ENCODE measurements at places on chromosomes 1 and 21. TPM values are rescaled to one million over a fixed set of nuclear protein-coding genes. Genes with fewer than 3 reads are reported as not detected.
A peak's percentile ranks its signal among the peaks of the same experiment; 100 is the strongest.

- no peak for DNase-seq
- no peaks in the 10 kb centered on the region for H3K27me3 ChIP-seq
- no peaks in the 10 kb centered on the region for H3K4me1 ChIP-seq
These were observed 118.7 kb downstream of the ZP4 start for GRCh38 chr1:237772009-237772408.

DNA sequence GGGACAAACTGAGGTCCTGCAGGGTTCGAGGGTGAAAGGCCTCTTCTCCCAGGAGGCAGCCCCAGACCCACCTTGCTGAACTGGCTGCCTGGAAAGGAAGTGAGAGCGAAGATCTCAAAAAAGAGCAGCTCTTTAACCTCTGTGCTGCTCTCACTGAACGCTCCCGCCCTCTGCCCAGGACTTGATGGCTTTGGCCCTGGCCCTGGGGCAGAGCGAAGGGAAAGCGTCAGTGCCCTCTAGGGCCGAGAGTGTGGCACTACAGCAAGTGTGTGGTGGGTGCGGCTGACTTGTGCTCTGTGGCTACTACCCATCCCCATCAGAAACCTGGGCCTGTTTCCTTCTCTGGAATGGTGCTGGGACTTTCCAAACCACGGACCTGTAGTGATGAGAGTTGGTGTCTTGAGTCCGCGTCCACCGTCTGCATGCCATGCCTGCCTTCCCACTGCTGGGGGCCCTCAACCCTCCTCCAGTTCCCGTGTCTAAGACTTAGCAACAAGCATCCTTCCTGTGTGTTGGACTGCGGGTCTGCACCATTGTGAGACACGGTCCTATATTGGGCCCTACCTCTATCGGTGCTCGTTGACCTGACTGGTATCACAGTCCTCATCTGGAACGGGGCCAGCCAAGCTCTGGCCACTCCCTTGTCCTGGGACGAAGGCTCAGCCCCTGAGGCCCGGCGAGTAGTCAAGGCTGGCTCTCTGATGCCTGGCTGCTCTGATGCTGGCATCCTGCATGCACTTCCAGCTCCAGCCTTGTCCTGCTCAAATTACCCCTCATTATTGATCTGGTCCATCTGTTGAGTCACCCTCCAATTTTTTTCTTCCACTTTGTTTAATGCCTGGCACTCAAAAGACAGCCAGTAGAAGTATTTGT, 180.3 kb downstream of the DISC1 start:
- no peaks in the 10 kb centered on the region for H3K36me3 ChIP-seq
- H3K27me3 ChIP-seq, result no peaks in the 10 kb centered on the region
- H3K27ac ChIP-seq, result no peak overlapping the region
- H3K4me1 ChIP-seq, result no peaks in the 10 kb centered on the region
- no peak for DNase-seq
- H3K4me3 ChIP-seq, result no peak overlapping the region

- peaks cover 42% of the 10 kb centered on the region for H3K36me3 ChIP-seq
- H3K27me3 ChIP-seq, result no peaks in the 10 kb centered on the region
These were observed 4.5 kb downstream of the ZC3H12A start for GRCh38 chr1:37478890-37479254.

GRCh38 chr1:30311749-30312148, 411.6 kb downstream of the MATN1 start:
- DNase-seq, result no peak
- H3K4me1 ChIP-seq, result no peaks in the 10 kb centered on the region
- H3K27ac ChIP-seq, result no peak overlapping the region

- no peaks in the 10 kb centered on the region for H3K27me3 ChIP-seq
- H3K4me3 ChIP-seq, result no peak overlapping the region
- no peak for DNase-seq
- no peaks in the 10 kb centered on the region for H3K36me3 ChIP-seq
- no peak overlapping the region for H3K27ac ChIP-seq
- H3K4me1 ChIP-seq, result no peaks in the 10 kb centered on the region
These were observed 7.3 kb downstream of the NPR1 start for GRCh38 chr1:153685544-153686340.

DNA sequence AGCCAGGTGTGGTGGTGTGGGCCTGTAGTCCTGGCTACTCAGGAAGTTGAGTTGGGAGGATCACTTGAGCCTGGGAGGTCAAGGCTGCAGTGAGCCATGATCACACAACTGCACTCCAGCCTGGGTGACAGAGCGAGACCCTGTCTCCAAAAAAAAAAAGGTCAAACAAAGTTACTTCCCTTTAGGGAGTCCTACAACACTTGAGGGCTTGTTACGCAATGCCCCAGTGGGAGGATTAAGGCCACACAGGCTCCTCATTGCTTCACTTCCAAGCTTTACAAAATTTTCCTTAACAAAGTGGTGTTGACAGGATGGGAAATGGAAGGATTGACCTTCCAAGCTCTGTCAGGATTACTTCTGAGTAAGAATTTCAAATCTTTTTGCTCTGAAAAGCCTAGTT, 6.2 kb upstream of the EXTL1 start:
- H3K27me3 ChIP-seq, result no peaks in the 10 kb centered on the region
- no peak overlapping the region for H3K4me3 ChIP-seq
- no peak overlapping the region for H3K27ac ChIP-seq
- no peak for DNase-seq

DNA sequence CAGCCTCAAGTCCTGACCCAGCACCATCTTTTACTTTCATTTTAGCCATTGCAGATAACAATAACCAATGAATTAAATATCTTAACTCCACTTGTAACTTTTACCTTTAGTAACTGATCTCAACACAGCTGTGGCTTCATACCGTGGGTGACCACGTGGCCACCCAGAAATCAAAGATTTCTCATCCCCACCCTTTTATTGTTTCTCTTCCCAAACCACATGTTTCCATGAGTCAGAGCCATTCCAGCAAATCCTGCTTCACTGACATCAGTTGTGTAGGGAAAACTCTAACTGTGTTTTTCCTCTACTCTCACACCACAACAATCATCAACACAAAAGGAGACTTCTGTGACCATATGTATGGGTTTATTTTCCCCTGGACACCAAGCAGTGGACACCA, 25.1 kb upstream of the BRDT start:
- DNase-seq, result no peak
- H3K4me3 ChIP-seq, result no peak overlapping the region
- no peaks in the 10 kb centered on the region for H3K4me1 ChIP-seq
- no peaks in the 10 kb centered on the region for H3K36me3 ChIP-seq

DNA sequence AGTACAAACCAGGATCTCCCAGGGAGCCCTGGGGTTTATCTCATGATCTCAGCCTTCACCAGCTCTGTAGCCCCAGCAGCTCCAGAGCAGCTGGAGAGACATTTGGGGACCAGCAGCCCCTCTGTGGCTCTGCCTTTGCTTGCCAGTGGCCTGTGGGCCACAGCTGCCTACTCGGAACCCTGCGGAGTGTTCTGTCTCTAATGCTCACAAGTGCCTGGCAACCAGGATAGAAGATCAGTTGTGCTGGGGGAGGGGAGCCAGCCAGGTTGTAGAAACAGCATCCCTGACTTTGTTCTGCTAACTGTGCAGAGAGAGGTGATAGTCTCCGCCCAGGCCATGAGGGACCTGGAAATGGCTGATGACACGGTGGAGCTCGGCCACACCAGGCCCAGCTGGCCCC, 50.9 kb upstream of the KCNJ15 start:
- no peaks in the 10 kb centered on the region for H3K36me3 ChIP-seq
- no peak overlapping the region for H3K4me3 ChIP-seq
- no peaks in the 10 kb centered on the region for H3K27me3 ChIP-seq

DNA sequence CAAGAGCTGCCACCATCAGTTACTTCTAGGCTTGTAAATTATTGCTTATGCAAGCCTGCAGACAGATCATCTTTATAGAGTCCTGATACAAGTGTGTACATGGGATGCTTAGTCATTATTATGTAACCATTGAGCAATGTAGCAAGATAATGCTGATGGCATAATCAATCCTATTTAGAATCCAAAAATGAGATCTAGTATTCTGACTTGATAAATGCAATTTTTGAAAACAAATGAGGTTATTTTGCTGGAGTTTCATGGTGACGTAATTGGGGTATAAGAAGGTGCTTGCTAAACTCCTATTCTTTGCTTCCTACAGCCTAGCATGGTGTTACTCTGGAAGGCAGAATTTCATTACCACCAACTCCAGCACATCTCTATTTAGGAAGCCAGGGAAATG, 801.7 kb upstream of the PRMT6 start:
- no peak for DNase-seq
- H3K36me3 ChIP-seq, result no peaks in the 10 kb centered on the region
- H3K4me3 ChIP-seq, result no peak overlapping the region
- no peak overlapping the region for H3K27ac ChIP-seq

GRCh38 chr1:240539769-240540414, 72.1 kb downstream of the GREM2 start:
- H3K4me1 ChIP-seq, result no peaks in the 10 kb centered on the region
- H3K27ac ChIP-seq, result no peak overlapping the region
- H3K27me3 ChIP-seq, result no peaks in the 10 kb centered on the region
- H3K36me3 ChIP-seq, result no peaks in the 10 kb centered on the region

GRCh38 chr1:116666187-116667077, 1.1 kb downstream of the IGSF3 start:
- H3K36me3 ChIP-seq, result no peaks in the 10 kb centered on the region
- H3K4me1 ChIP-seq, result no peaks in the 10 kb centered on the region
- H3K27ac ChIP-seq, result peak overlapping the region; percentile 62
- no peaks in the 10 kb centered on the region for H3K27me3 ChIP-seq
- peak overlapping the region; percentile 77 for H3K4me3 ChIP-seq

DNA sequence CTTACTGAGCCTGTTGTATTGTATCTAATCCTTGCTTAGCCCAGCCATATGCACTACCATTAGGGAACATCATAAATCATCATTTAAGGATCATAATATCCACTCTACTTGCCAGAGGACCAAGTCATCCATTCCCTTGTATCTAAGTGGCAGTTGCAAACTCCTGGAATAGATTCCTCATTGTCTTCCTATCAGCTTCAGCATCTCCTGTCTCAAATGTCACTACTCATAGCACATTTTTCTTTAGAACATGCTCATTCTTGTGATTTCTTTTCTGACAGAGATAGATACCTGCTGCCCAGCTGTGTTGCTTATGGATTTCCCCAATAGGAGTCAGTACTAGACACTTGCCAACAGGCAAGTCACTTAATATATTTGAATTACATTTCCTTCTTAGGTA, 84.3 kb downstream of the OLFML3 start:
- no peaks in the 10 kb centered on the region for H3K36me3 ChIP-seq
- H3K4me3 ChIP-seq, result no peak overlapping the region
- H3K27ac ChIP-seq, result no peak overlapping the region

DNA sequence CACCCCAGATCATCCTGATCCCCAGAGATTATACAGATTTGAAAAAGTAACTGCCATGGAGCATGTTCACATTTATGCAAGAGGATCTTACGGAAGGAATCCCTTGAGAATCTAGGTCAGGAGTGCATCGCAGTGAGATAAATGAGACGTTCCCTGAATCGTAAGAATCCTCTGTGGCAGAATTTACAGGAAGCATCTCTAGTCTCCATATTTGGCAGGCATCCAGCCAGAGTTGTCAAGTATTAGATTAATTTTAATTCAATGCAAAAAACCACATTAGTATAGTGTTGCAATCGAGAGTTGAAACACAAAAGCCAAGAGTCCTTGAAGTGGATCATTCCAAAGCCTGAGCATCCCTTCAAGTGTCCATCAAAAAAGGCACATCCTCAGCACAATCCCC, 100.8 kb downstream of the RRAGC start:
- no peak overlapping the region for H3K4me3 ChIP-seq
- H3K36me3 ChIP-seq, result no peaks in the 10 kb centered on the region
- H3K27ac ChIP-seq, result no peak overlapping the region

DNA sequence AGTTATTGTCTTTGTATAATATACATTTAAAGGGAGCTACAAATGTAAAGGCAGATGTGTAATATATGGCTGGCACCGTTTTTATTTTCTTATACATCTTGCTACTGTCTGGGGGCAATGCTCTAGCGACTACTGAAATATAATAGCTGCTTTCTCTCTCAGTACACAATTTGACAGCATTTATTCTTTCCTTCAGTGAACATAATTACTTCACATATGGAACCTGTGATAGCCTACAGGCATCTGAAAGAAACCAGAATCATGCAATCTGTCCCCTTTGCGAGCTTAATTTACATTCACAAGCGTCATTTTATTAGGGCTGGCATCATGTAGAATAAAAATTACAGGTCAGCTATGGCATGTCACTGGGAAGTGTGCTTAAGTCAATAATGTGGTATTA, 557.5 kb upstream of the PTBP2 start:
- no peaks in the 10 kb centered on the region for H3K27me3 ChIP-seq
- no peaks in the 10 kb centered on the region for H3K4me1 ChIP-seq
- no peaks in the 10 kb centered on the region for H3K36me3 ChIP-seq

DNA sequence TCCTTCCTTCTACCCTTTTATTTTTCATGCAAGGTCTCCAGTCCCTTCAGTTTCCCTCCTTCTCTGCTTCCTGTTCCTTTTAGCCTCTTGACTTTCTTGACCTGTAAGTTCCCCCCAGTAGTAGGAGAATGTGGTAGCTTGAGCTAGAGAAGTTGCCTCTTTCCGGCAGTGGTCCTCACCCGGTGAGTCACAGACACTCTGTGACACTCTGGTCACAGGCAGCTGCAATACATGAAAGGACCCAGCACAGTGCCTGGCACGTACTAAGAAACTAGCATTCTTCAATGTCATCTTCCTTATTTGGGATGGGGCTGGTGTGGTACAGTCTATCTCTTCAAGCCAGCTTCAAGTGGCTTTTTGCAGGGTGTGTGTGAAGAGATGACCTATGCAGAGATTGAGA, 16.0 kb downstream of the PFKFB2 start:
- no peak for DNase-seq
- H3K36me3 ChIP-seq, result peaks cover 3% of the 10 kb centered on the region
- no peaks in the 10 kb centered on the region for H3K27me3 ChIP-seq
- no peak overlapping the region for H3K27ac ChIP-seq

GRCh38 chr21:14771593-14771992, 225.5 kb upstream of the SAMSN1 start:
- no peaks in the 10 kb centered on the region for H3K36me3 ChIP-seq
- no peak for DNase-seq

GRCh38 chr1:118990513-118991152, 2.5 kb upstream of the TBX15 start:
- DNase-seq, result no peak
- peaks cover 88% of the 10 kb centered on the region for H3K27me3 ChIP-seq
- no peaks in the 10 kb centered on the region for H3K4me1 ChIP-seq
- H3K27ac ChIP-seq, result no peak overlapping the region

DNA sequence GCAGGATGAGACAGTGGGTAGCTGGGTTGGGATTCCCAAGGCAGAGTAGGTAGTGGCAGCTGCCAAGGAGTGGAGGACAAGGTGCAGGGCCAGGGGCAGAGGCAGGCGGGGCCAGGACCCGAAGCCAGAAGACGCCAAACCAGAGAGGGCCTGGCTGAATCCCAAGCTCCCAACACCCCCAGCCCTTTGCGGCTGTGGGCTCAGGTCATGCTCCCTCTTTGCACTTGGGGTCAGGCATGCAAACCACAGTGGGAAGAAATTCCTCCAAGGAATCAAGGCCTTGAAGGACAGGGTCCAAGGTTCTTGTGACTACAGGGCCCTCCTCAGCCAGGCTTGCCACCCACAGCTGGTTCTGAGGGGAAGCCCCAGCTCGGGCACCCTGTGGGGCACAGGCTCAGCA, 6.2 kb downstream of the C1orf210 start:
- no peak for DNase-seq
- H3K4me3 ChIP-seq, result no peak overlapping the region
- H3K27me3 ChIP-seq, result no peaks in the 10 kb centered on the region

Gene OR10Z1
- total RNA-seq, result not detected

Gene ZMYND12
- total RNA-seq, result 2.0 TPM

Gene ID3
- 184 TPM for total RNA-seq

Gene FMO2
- total RNA-seq, result 10.6 TPM

Gene HMCN1
- 9.9 TPM for total RNA-seq

Gene CHD5
- 17.0 TPM for total RNA-seq

Gene MSH4
- 0.91 TPM for total RNA-seq

Gene VWA5B1
- not detected for total RNA-seq

All from prostate gland (tissue), 2 donors.